ENCODE measurements at places on chromosomes 13 and 19.

DNA sequence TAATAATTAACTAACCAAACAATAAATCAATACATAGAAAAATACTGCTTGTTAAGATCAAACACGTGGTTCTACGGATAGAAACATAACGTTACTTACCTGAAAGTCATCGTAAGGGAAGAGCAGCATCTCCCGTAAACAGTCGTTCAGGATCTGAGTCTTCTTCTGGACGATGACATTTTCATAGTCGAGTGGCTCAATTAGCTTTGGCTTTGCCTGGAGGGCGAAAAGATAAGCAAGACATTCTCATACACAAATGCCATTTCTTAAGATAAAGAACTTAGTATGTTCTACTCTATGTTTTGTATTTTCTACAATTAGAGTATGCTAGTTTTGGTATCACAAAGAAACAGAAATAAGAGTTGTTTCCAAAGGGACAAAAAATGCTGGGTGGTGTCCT, 22.5 kb downstream of the DOCK9 start:
- no peak for DNase-seq

DNA sequence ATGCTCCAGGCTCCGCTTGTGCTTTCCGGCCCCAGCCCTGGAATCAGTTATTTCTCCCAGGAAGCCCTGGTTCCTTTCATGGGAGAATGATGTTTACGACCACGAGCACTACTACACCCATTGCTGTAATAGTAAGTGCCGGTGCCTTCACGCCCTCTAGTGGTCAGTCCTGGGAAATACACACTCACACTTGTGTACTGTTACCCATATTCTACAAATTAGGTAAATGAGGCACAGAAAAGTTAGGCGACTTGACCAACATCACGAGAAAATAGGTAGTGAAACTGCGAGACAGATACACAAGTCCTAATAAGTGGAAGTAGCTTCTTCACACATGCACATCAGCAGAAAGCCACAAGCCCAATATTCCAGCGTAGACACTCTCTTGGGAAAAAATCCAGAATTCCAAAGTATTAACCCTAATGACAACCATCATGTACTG, 21.7 kb downstream of the CEACAM21 start:
- DNase-seq, result peak; percentile 60

DNA sequence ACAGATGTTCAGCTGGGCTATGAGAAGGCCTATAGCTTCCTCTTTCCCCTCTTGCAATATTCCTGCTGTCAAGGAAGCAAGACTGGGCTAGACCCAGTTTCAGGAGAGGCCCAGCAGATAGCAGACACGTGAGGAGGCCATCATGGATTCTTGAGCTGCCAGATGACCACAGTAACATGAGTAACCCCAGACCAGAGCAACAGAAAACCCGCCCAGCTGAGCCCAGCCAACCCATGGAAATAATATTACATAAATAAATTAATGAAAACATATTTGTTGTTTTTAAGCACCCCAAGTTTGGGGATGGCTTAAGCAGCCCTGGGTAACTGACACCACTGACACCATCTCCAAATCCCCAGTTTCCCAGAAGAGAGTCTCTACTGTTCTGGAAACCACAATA, 50.2 kb upstream of the PDCD5 start:
- DNase-seq, result no peak

DNA sequence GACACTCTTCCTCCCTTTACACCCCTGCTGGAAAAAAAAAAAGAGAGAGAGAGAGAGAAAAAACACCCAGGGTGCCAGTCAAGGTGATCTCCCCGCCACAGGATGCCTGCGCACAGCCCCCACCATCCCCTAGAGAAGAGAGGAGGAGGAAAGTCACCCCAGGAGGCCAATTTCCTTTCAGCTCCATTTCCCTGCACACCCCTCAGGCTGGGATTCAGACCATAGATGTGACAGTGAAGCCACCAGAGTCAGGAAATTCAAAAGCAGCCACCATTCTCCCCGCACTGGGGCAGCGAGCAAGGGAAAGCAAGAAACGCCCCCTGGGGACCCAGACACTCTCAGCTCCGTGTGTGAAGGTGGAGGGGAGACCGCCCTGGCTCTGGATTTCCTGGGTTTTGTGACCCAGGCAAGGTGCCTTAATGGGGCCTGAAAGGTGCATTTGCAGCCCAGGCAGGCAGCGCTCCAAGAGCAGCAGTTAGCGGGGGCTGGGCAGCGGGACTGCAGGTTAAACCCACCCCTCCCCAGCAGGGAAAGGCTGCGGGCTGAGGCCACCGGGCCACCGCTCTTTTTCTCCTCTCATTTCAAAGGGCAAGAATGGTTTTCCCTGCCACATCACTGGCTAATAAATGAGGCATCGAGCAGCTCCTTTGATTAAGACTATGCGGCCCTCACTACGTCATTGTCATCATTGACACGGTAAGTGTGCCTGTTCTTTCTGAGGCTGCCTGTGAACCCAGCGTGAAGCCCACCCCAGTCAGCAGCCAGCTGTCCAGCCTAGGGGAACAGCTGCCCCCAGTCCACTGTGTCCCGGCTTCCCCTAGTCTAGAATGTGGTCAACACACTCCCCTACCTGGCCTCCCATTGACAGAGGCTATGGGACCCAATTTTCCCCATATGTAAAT, 83.8 kb upstream of the TM9SF2 start:
- DNase-seq, result no peak

DNA sequence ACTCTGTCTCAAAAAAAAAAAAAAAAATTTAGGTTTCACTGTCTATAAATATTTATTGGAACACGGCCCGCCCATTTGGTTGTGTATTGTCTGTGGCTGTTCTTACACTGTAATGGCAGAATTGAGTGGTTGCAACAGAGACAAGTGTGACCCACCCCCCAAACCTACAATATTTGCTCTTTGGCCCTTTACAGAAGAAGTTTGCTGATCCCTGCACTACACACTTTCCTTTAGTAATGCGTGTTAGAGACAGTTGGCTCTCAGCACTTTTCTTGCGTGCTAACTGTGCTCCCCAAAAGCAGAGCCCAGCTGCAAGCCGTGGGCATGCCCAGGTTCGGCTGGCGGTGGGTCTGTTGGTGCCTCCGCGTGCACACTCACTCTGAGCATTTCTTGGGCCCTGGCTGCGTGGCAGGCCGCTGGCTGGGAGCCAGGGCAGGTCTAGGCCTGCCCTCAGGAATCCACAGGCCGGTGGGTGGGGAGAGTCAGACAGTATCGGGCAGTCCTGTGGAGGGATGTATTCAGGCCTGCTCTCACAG, 72.6 kb downstream of the SIPA1L3 start:
- DNase-seq, result no peak

GRCh38 chr19:15471639-15472101, 7.3 kb upstream of the RASAL3 start:
- no peak for DNase-seq

- no peak for DNase-seq
Observed at GRCh38 chr13:44171156-44171555, 202.5 kb upstream of the SERP2 start.

DNA sequence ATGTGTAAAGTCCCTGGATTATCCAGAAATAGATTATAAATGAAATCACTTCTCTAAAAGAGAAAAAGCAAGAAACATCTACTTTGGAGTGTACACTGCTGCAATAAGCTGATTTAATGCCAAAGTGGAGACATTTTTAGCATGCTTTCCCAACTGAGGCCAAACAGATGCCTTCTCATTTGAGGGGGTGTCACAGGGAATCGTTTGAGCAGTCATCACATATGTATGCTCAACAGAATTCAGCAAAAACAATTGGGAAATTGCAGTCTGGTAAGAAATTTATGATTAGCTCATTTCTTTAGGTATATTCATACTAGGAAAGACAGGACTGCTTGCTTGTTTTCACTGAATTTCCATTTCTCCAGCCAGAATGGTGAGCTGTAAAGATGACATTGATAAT, 27.3 kb upstream of the TPP2 start:
- no peak for DNase-seq

DNA sequence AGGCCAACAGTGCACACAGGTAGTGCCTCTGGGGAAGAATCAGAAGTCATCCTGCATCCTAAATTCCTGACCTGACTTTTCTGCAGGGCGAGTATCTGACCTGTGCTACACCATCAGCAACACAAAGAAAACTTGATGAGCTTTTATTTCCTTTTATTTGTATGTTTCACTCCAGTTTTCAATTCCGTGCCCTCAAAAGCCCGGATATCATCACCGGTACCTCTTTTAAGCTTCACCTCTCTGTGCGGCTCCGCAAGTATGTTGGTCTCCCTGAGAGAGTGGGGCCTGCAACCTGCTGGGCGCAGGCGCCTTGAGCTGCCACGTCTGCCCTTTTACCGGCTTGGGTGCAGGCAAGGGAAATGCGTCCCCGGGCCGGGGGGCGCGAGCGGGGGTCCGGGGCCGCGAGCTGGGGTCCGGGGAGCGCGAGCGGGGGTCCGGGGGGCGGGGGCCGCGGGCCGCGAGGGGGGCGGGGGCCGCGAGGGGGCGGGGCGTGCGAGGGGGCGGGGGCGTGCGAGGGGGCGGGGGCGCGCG, 4.3 kb upstream of the DUXA start:
- peak; percentile 11 for DNase-seq

DNA sequence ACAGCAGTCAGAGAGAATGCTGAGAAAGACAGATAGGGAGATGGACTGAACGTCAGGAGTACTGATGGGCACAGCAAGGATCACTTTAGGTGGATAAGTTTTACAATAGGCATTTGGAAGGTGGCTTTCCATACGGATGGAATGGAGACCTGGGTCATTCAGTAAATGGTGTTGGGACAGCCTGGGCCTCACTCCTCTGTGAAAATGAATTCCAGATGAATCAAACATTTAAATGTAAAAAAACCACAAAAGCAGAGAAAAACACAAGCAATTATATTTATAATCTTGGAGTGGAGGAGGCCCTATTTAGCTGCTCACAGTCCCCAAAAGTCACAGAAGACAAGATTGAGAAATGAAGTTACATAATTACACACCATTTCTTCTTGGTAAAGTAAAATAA, 4.7 kb downstream of the IL17D start:
- DNase-seq, result no peak

GRCh38 chr13:96460609-96461008, 370.7 kb downstream of the HS6ST3 start:
- DNase-seq, result no peak

GRCh38 chr19:42552086-42553065, 24.1 kb upstream of the CEACAM1 start:
- no peak for DNase-seq

GRCh38 chr13:97212601-97213040, 9.5 kb upstream of the MBNL2 start:
- DNase-seq, result no peak

DNA sequence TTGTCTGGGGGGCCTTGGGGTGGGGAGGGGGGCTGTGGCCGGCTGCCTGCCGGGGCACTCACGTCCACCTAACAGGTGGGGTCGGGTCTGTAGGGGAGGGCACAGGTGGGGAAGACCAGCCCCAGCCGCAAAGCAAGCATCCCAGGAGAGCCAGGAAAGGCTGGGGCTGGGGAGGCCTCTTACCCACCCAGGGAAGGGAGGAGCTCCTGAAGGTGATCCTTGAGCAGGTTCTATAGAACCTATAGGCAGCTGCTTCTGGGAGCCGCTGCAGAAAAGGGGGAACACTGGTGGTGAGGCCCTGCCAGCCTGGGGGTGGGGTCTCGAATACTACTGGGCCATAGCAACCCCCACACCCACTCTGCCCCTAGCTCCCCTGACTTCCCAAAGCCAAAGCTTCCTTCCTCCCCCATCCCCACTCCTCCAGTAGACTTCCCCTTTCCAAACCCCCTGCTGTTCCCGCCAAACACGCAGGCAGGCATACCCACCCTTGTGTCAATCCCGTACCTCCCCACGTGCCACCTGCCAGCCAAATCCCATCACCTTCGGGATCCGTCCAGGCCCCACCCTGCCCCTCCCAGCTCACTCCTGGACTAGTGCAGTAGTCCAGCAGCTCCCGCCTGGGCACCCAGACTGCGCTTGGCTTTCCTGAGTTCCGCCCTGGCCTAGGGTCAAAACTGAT, 5.6 kb downstream of the KLF16 start:
- no peak for DNase-seq

GRCh38 chr19:32403291-32403995, 2.1 kb upstream of the DPY19L3 start:
- DNase-seq, result no peak

DNA sequence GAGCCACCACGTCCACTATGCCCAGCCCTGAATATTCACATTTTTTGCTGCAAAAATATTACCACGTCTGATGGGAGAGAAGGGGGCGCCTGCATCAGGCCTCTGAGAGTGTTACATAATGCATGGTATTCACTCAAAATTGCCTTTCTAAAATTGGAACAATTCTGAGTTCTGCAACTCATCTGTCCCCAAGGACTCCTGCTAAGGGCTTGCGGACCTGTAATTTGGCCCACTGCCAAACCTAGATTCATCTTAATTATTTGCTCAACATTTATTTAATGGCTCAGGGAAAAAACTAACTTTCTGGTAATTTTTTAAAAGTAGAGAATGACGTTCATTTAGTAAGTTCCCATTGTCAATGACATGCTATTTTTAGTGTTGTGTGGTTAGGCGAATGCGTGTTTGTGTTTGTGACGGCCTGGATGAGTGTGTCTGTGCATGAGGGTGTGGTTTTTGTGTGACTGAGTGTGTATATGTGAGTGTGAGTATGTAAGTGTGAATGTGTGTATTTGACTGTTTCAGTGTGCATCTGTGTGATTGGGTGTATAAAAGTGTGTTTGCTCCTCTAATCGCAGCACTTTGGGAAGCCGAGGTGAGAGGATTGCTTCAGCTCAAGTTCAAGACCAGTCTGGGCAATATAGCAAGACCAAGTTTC, 8.8 kb downstream of the INAFM1 start:
- no peak for DNase-seq

DNA sequence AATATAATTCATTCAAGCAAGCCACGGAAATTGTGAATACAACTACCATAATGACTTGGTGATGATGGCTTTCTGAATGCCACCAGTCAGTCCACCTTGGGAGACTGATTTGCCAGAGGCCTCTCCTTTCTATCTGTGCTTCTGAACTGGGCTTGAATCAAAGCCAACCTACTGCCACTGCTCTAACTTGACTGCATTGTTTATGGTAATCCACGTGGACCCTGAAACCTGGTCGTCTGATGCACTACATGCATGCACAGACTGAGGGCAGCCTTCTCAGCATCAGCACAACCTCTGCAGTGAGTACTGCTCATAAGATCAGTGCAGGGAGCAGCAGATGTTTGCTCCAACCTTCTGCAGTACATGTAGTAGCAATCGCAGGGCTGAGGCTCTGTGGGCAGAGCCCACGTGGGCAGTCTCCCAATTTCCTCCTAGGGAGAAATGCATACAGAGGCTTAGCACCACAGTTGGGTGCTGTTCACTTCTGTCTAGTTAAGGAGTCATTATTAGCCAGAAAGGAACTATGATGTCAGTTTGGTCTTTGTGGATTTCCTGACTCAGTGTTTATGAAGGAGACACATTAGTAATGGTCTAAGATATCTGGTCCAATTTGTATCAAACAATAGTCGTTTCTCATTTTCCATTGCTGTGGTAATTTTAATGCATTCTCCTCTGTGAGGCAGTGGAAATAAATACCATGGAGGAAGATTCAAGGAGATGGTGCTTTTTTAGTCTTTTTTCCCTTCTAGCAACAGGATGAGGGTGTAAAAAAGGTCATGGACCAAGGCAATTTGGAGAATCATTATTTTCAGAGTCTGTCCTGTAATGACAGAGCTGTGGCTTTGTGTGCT, 82.5 kb downstream of the AKAP11 start:
- DNase-seq, result peak; percentile 29
